ENCODE measurements at places on chromosomes 12 and 14.

DNA sequence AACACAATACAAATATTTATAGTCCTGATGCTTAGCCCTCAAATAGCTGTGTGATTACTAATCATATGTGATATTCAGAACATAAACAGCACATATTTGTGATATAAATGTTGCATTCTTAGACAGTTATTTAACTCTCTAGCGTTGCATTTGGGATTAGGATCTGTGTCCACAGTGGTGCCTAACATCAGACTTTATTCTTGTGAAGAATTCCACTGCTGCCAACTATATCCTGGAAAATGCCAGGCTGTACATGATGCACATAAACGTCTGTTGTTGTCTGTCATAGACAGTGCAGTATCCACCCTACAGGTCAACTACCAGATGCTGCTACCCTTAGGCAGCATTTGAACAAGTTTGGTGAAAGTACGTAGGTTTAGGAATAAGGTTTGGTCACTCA is 39.0 kb downstream of the SLC38A4 start:
- DNase-seq: no peak

GRCh38 chr14:57150449-57150848 is 118.3 kb downstream of the EXOC5 start:
- no peak for DNase-seq

DNA sequence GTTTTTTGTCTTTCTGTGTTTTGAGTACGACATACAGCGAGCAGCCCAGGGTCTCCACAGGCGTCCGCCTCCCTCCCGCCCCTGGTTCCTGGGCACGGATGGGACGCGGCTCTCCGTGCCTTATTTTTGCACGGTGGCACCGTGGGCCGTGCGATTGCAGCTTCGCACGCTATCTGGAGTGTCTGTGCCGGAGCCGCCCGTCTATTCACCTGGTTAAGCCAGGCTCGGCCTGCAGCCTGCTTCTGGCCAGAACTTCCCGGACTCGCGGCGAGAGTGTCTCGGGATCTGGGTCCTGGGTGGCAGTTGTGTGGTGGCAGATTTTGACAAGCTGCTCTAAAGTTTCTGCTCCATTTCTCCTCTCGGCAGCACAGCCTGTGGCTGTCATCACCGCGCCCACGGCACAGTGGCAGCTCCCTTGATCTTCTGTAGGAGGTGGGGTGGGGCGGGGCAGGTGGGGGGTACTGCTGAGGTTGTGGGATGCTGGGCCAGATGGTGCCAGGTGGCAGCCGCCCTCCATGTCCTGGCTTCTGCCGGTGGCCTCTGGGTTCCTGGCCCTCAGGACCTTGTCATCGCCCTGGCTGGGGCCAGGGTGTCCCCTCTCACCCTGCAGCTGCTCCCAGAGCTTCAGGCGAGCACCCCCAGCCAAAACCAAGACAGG is 2.9 kb downstream of the MMP17 start:
- DNase-seq: no peak

DNA sequence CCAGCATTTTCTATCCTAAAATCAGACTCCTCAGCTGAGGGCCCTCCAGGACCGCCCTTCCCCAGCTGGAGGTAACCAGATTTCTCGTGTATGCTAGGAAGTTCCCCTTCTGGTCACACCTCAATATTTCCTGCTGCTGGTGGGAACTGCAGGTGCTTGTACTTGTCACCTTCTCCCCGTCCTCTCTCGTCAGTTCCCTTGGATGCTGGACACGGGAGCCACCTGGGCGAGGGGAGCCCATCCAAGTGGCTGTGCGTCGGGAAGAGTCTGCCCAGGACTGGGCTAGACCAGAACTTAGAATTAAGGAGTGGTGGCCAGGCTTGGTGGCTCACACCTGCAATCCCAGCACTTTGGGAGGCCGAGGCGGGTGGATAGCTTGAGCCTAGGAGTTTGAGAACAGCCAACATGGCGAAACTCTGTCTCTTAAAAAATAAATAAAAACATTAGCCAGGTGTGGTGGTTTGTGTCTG is 23.2 kb upstream of the KIF26A start:
- DNase-seq: no peak

- no peak for DNase-seq
Measured at GRCh38 chr12:118850244-118850825, 131.0 kb upstream of the SRRM4 start.

- no peak for DNase-seq
Measured at GRCh38 chr14:70139384-70139783, 49.4 kb downstream of the SLC8A3 start.

DNA sequence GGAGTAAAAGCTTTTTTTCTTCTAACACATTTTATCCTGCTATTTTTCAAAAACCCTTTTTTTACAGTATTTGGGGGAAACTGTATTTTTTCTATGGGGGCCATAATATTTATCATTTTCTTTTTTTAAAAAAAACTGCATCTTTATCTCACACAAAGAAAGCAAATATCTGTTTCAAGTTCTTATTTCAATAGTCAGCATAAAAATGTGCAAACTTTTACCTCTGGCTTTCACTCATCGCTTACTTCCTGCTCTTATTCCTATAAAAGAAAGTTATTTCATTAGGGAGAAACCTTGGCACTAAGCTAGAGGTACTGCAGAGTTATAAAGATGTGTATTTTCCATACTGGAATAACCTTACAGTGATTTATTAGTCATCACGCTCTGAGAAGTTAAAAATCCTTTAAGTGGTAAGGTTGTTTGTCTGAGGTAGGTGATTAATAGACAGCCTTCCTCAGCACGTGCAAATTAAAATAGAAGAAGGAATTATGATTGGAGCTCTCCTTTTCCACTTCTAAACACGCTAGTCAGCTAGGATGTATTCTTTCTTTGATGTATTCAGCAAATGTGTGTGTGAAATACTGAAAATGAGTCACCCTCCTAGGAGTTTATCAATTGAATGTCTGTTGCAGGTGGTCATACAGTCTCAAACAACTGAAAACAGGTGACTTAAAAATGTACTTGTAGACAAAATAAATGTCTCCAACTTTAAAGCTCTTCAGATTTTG is 461.0 kb downstream of the GXYLT1 start:
- no peak for DNase-seq

- DNase-seq: peak; percentile 43
Measured at GRCh38 chr14:89618811-89619551, 201.9 kb upstream of the FOXN3 start.

- no peak for DNase-seq
Measured at GRCh38 chr12:51974646-51975045, 23.1 kb downstream of the ACVR1B start.

DNA sequence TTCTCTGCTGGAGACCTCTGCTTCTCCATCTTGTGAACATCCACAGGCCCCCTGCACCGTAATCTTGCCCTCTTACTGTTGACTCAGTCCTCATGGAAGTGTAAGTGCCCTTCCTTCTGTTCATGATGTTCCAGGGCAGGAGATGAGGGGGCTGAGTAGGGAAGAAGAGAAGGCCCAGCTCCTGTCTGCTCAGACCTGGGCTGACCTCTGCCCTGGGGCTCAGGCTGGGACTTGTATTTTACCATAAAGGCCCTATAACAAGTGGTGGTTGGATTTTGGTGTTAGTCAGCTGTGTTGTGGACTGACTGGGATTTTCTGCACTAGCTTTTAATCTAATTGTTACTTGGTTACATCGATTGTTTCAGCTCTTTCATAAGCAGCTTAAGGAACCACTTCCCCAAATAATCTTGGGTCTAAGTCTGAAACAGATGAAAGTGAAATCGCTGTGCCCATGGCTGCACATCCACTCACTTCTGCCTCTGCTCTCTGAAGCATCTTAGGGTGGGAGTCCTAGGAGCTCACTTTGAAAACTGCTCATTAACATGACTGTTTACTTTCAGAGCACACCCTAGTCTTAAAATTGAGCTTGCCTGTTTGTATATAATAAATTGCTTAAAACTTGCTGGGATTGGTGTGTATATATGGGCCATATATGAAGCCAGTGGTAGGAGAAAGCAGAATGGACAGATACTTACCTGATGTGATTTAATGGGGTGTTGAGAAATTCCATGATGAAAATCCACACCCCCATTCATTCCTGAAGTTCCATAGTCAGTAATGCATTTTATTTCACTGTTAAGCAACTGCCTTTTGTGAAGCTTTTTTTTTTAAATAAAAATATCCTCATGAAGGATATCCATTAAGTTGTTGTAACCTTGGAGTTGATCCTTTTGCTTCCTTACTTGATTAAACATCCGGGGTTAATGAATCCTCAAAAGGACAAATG is 17.7 kb downstream of the C12orf71 start:
- no peak for DNase-seq

DNA sequence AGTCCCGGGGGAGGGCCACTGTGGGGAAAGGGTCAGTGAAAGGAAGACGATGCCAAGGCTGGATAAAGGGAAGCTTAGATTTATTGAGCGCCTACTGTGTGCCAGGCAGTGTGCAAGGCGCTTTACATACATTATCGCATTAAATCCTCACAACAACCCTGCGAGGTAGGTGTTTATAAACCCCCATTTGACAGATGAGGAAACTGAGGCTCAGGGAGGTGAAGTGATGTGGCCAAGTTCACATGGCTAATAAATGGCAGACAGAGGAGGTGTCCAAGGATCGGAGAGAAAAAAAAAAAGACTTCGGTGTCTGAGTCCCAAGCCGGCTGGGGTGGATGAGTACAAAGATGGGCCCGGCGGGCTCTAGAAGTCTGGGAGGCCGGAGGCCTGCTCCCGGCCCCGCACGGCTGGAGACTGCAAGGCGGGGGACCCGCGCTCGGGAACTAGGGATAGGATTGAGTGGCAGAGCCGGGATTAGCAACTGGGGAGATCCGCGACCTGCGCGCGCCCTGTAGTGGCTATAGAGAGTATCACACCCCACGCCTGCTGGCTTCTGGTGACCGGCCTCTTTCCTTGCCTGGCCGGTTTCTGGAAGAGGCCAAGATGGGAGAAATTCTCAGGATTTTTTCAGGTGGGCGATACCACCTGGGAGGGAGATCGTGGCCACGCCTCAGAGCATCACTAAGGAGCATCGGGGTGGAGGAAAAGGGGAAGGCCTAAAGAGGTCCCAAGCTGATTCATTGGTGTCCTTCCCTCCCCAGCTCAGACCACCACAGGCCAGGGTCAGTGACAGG is 3.9 kb downstream of the DDN start:
- no peak for DNase-seq

- no peak for DNase-seq
Measured at GRCh38 chr14:94638961-94639817, 27.0 kb downstream of the SERPINA3 start.

- no peak for DNase-seq
Measured at GRCh38 chr12:93862424-93862823, 185.2 kb downstream of the CRADD start.

Measured in T-helper 2 cell (primary cell).